Right atrium auricular region (tissue), 2 donors: ENCODE measurements at places on chromosomes 5 and 9.

DNA sequence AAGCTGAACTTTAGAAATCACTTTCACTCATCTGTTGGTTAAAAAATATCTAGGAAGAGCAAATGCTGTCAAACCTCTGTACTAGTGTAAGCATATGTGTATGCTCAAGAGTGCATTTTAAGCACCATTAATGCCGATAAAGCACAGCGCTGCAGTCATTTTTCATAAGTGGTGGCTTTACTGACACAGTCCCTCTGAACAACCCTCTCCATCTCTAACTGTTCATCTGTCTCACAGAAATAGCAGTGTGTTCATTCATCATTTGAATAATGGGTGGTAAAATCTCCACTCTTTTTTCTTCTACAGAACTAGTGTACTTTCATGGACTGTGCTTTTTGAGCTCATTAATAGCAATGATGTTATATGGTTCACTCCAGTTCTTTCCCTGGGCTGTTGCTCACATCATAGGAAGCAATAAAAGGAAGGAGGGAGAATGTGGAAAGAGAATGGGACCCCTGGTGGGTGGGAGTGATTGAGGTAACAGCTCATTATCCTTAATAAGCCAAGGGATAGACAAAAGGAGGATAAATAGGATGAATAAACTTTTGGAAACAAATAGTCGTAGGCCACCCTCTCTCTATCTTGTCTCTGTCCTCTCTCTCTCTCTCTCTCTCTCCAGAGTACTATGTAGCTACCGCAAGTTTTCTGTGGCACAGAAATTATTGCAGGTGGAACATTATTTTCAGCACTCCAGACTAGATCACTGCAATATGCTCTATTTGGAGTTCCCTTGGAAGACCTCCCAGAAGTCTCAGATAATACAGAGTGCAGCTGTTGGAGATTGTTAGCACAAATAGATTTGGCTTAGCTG is 117.9 kb upstream of the PRDM9 start:
- DNase-seq = no peak

- DNase-seq = no peak
Measured at GRCh38 chr5:126403876-126404275, 19.3 kb upstream of the GRAMD2B start.

DNA sequence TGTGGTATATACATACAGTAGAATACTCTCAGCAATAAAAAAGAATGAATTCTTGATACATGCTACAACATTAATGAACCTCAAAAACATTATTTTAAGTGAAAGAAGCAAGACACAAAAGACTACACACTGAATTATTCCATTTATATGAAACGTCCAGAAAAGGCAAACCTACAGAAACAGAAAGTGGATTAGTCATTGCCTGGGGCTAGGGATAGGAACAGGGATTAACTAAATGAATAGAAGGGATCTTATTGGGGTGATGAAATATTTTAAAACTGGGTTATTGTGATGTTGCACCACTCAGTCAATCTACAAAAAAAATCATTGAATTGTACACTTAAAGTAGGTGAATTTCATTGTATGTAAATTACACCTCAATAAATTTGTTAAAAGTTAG is 326.7 kb downstream of the PIK3R1 start:
- DNase-seq = no peak

GRCh38 chr9:122248448-122248865 is 16.2 kb downstream of the RBM18 start:
- DNase-seq = no peak

DNA sequence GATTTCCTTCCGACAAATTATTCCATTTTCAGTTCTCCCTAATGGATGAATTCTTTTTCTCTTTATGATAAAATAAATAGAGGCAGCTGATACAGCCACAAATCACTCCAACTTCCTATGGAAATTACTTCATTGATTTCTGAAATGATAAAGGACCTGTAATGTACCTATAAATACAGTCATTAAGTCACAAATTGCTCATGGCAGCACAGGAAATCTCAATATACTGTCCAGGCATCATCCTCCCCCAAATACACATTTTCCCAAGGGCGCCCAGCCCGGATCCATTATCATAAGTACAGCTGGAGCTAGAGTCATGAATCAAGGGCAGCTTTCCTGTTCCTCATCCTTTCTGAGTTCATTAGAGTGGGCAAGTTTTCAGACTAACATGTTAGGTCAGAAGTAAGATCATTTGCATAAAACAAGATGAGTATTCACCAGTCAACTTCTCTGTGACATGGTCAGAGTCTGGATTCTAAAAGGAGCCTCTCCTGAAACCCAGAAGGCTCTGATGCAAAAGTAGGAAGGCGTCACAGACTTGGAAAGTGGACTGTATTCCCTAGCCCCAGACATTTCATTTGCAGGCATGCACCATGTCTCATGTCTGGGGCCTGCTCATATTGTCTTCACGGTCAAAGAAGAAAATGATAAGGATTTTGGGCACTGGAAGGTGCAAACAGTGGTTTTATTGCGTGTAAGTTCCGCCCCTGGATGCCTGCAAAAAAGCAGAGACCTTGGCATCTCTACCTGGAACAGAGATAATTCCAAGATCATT is 383.2 kb downstream of the PLK2 start:
- DNase-seq = no peak

DNA sequence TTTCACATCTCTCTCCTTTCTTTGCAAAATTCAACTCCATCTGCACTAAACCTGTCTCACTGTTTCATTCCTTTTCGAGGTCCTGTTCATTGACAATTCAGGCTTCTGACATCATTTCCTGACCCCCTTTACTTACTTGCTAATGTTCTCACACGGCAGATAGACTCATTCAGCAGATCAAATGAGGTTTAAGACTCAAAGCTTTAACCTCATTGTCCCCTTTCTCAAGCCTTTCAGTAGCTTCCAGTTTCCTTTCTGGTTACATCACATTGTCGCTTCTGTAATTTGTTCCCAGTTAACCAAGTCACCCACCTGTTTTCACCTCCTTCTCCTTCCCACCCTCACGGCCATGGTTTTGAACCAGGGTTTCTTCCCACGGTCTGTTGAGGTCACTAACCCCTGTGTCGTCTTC is 143.4 kb upstream of the OTULINL start:
- no peak for DNase-seq
